ENCODE measurements at places on chromosomes 7 and 10.

DNA sequence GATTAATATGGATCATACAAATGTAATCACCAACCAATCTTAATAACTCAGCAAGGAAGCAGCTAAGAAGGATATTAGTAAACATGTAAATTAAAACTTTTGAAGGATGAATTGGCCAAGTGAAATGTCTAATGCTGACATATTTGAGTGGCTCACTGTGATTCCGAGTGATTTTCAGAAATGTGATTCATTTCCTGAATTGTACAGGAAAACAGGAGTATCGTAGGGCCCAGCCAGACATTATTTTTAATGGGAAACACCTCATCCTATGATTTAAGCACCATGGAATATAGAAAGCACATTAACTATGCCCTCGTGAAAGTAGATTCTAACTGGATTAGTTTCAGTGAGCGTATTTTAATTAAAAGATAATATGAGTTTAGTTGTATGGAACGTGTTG is 82.3 kb downstream of the LHFPL3 start:
- no peak for DNase-seq

DNA sequence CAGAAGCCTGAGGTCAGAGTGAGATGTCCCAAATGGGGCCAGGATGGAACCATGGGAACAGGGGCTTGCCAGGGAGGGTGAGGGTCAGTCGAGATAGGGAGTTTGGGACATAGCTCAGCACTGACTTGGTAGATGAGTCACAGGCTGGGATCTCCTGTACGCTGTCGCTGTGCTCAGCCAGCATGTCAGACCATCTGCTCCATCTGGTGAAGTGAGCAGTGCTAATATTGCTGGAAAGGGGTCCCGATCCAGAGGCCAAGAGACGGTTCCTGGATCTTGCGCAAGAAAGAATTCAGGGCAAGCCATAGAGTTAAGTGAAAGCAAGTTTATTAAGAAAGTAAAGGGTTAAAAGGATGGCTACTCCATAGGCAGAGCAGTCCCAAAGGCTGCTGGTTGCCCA is 505.6 kb downstream of the GALNT17 start:
- DNase-seq: no peak

GRCh38 chr7:65448816-65449504 is 75.3 kb downstream of the ZNF92 start:
- DNase-seq: no peak

DNA sequence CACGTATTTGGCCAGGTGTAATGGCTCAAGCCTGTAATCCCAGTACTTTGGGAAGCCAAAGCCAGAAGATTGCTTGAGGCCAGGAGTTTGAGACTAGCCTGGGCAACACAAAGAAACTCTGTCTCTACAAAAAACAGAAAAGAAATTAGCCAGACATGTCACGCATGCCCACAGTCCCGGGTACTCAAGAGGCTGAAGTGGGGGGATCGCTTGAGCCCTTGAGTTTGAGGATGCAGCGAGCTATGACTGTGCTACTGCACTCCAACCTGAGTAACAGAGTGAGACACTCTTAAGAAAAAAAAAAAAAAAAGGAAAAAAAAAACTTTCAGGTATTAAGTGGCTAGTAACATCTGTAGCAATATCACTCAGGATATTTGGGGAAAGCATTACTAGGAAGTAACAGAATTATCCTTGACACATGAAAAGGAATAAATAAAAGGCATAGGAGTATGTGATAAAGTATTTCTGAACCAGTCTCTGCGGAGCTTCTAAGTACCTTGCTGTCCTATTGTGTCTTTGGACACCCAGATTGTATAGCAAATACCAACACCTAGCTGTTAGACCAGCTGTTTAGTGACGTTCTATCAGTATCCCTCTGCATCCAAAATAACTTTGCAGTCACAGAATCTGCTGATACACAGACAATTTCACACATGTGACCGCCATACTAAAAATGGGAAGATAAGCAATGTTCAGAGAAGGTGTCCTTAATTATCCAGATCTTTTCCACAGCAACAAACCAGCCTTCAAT is 74.4 kb downstream of the CYTH3 start:
- no peak for DNase-seq

GRCh38 chr10:36280321-36280741 is 638.2 kb upstream of the FZD8 start:
- no peak for DNase-seq

DNA sequence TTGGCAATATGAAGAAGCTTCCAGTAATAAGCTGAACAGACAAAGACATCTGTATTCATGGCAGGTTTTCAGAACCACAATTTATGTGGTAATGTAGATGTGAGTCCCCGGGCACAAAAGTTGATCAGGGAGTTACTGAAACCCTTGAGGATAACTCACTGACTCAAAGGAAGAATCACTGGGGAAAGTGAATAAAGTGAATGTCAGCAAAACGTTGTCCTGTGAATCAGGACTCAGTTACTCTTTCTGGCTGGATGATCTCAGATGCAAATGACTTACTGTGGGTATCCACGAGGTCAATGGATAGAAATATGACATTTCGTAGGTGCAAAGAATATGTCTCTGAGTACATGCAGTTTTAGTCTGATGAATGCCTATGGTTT is 172.8 kb upstream of the CTBP2 start:
- no peak for DNase-seq

DNA sequence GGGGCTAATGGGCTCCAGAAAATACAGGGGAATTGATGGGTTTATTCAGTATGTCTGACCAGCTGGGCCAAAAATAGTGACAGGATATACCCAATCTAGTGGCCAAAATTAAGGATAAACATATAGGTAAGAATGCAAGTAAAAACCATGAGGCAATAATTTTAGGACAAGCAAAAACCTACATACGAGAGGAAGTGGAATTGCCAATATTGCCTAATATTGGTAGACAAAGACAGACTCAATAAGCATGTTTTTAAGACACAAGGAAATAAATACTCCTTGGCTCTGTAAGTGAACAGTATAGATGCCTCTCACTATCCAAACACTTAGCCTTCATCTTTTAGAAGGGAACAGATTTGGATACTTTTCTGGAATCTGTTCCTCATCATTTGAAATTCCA is 51.0 kb downstream of the ATXN7L1 start:
- DNase-seq: no peak

GRCh38 chr7:140899883-140900282 is 24.8 kb downstream of the BRAF start:
- DNase-seq: peak; percentile 76

DNA sequence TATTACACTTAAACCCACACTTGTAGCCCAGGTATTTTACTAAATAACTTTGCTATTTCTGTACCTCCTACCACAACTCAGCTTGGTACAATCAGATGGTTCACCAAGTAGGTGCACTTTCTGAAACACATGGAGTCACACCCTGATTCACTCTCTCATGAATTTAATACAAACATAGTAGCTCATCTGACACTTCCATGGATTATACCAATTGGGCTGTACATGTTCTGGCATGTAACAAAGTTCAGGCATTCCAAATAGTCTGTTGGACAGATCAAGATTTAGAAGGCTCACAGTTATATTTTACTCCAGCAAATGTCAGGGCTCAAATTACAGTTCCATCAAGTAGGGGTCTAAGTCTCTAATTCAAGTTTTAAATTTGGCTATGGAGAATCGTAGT is 62.2 kb upstream of the RNF148 start:
- DNase-seq: no peak

DNA sequence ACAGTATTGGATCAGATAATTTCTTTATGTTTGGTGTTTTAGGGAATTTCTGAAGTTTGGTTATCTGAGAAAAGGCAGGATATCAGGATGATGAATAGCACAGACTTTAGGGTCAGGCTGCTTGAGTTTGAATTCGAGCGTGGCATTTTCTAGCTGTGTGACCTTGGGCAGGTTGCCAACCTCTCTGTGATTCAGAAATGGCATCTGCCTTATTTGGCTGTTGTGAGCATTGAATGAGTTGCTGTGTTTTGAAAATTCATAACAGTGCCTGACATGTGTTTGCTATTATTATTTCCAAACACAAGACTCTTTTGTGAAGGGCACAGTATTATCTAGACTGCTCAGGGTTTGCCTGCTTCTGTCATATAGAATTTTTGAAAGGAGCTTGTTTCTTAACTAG is 66.9 kb downstream of the NXPH1 start:
- DNase-seq: peak; percentile 56

- no peak for DNase-seq
Measured at GRCh38 chr7:130228840-130229502, 21.3 kb downstream of the SSMEM1 start.

DNA sequence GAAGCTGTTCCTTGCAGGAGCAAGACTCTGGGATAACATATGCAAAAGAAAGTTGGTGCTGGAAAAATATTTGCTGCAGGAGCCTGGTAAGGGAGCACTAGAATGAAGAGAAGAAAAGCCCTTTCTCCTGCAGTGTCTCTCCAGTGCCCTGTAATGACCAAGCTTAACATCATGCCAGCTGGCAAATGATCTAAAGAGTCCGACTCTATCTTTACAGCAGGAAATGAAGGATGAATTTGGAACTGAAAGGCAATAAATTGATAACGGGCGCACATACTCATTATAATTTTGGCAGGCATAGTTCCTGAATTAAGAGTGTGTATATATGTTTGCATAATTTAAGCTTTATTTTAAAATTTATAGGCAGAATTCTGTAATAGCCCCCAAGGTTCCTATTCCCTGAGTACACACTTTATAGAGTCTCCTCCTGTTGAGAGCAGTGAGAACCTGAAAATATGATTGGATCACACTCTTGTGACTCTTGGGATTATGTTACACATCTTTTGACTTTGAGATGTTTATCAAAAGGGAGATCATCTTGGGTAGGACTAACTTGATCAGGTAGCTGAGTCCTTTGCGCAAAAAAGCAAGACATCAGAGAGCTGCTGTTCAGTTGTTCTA is 299.0 kb upstream of the MBL2 start:
- no peak for DNase-seq

DNA sequence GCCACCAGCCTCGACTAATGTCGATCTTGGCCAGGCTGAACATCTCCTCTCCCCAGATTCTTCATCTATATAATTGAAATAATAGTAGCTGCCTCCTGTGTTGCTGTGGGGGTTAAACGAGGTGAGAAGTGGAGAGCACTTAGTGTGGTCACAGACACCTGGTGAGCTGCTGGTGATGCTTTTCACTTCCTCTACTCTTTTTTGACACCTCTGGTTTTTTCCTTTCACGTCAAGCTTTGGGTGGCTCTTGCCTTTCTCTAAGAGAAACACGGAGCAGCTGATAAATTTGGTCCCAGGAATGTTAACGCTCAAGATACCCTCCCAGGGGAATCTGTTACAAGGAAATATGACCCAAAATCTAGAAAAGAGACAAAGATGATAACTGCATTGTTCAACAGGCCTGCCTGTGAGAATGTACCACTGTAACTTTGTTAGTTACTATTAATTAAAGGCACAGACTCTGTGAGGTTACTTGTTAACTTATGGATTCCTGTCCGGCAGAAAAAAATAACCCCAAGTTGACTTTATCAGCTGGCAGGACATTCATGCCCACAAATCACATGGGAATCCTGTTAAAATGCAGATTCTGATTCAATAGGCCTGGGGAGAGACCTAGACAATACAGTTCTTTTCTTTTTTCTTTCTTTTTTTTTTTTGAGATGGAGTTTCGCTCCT is 9.5 kb upstream of the NPFFR1 start:
- no peak for DNase-seq

DNA sequence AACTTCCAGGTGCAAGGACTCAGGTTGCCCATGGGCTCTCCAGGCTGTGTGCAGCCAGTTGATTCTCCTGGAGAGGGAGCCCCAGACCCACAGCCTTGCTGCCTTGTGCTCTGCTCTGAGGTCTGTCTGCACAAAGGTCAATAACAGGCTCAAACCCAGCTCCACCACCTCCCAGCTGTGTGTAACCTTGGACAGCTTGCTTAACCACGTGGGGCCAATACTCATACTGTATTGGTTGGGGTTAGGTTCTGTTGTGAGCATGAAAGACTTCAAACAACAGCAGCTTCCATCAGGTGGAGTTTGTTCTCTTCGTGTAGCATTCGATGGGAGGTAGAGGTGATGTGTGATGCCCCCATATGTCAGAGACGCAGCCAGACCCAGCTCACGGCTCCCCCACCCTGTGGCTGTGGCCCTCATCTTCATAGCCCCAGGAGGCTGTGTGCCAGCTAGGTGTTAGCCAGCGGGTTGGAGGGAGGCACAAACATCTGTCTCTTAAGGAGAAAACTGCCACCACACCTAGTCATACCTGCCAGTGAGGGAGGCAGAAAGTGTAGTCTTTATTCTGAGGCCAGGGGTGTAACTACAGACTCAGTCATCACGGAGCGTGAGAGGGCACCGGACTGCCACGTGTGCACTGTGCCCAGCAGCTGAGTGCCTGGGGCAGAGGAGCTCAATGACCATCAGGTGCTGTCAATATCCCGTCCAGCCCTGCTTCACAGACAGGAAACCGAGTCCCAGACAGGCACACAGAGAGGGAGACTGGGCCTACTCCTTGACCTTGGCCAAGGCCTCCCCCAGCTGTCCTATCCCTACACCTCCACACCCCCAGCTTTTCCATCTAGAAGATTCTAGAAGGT is 8.1 kb upstream of the POLD2 start:
- peak; percentile 71 for DNase-seq

GRCh38 chr10:69513617-69514016 is 59.6 kb downstream of the NEUROG3 start:
- no peak for DNase-seq
